ENCODE measurements at places on chromosomes 1 and 21.
A peak's percentile ranks its signal among the peaks of the same experiment; 100 is the strongest.

GRCh38 chr1:210711825-210712612 lies 383.3 kb downstream of the HHAT start:
- DNase-seq: no peak

DNA sequence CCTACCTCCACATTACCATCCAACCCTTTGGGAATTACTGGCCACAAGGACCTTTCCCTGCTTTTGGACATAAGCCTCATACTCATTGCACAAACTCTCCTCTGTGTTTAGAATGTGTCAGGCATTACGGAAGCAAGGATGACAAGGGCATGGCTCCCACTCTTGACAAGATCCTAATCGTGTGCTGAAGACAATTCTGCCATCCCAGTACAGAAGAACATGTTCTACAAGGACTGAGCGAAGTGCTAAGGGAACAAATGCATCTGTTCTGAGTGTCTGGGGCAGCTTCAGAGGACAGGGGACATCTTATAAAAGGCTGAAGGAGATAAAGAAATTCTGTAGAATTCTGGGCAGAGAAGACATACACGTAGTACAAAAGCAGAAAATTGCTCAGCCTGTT lies 378.5 kb upstream of the CAMK1G start:
- no peak for DNase-seq

GRCh38 chr1:179094818-179095217 lies 12.9 kb downstream of the TOR3A start:
- no peak for DNase-seq

GRCh38 chr1:155086128-155086741 lies 7.6 kb downstream of the EFNA3 start:
- DNase-seq: peak; percentile 64

DNA sequence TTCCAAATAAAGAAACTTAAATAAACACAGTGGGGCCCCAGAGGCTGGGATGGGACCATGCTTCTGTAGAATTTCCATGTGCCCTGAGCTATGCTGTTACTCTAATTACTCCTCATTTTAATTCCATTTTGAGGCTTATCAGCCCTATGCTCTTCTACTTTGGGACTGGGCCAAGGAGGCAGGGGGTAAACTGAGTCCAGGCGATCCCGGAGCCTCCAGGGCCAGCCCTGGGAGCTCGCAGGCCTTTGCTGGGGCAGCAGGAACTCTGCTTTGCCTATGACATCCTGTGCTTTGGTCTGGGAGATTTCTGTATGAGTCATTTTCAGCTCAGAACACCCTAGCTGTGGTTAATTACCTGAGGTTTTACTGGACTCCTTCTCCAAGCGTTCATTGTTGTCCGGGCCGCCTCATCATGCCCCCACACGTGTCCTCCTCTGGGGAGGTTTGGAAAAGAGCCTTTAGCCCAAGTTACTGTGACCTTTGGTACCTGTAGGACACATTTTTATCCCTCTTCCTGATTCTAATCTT lies 95.7 kb downstream of the RHOU start:
- no peak for DNase-seq

DNA sequence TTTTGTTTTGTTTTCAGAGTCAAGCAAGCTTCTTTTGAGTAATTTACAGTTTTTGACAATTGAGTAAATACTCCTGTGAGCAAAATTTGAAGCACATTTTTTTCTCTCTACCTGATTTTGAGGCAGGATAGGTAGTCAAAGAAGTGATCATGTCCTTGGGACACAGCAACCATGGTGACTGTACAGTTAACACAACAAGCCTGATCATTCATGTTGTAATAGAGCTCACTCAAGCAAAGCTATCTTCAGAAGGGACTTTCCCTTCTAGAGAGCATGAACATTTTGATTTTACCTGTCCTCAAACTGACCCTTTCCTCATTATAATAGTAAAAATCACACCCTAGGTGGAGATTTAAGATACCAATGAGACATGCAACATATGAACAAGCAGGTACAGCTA lies 126.5 kb upstream of the KCNK1 start:
- no peak for DNase-seq

DNA sequence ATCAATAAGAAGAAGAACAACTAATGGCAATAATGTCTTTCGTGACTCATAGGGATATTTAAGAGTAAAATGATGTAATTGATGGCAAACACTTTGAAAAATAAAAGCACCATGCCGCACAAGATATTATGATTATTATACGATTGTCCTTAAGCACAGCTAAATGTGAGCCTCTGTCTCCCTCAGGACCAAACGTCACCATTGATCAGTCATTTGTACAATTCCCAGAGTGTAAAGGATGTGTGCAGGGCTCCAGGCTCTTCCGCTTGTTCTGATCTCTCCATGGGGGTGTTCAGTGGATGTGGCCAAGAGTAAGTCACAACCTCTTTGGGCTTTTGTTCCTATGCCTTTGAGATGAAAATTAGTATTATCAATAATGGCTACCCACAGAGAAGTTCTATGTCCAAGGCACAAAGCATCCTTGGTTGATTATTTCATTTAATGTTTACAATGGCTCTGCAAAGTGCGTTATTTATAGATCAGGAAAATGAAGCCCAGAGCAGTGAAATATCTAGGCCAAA lies 17.7 kb upstream of the C1orf87 start:
- no peak for DNase-seq

GRCh38 chr1:234078143-234078542 lies 173.7 kb downstream of the SLC35F3 start:
- no peak for DNase-seq

GRCh38 chr1:28926629-28927265 lies 12.4 kb downstream of the EPB41 start:
- peak; percentile 21 for DNase-seq

DNA sequence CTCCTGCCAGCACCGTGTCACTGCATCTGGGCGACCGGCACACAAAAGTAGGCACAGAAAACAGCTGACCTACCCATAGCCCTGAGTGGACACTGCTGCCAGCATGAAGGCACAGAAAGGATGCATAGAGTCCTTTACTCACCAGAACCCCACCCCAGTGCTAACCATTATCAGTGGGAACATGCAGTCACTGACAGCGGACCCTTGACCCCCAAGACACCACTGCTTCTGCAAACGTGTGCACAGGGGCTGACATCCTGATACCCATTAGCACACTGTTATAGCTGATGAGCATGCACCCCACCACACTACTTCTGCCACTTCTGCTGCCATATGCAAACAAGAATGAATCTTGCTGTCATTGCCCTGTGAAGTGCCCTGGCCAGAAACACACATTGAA lies 953.0 kb upstream of the NCAM2 start:
- no peak for DNase-seq

DNA sequence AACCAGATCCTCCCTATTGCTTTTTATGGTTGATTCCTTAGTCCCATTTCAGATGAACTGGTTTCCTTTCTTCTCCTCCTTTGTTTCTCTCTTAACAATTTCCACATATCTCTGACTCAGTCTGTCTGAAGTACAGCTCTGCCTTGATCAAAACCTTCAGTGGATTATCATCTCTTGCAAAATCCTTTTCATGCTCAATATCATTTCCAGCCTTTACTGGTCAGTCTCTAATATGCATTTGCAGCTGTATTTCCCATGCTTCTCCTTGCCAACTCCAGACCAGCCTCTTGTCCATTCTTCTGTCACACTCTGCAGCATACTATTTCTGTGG lies 72.2 kb downstream of the SNX7 start:
- DNase-seq: no peak

GRCh38 chr1:48266576-48266975 lies 44.1 kb downstream of the SLC5A9 start:
- no peak for DNase-seq

GRCh38 chr1:6785728-6786505 lies 663 bp downstream of the CAMTA1 start:
- DNase-seq: peak; percentile 21

DNA sequence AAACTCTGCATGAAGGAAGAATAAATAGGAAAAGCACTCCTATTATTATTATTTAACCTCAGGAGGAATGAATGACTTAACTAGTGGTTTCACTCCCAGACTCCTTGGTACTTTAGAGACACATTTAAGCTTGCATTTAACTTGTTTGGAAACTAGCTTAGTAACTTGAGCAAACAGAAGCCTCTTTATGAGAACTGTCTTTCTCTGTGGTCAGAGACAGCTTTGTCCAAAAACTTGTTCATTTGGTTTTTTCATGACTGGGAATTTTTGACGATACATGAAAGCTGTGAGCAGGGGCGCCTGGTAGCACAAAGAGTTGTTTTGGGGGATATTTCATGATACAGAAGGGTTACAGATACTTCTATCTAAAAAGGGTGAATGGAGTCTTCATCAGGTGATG lies 33.6 kb upstream of the VTCN1 start:
- no peak for DNase-seq

GRCh38 chr1:24351247-24351646 lies 32.1 kb downstream of the GRHL3 start:
- no peak for DNase-seq

DNA sequence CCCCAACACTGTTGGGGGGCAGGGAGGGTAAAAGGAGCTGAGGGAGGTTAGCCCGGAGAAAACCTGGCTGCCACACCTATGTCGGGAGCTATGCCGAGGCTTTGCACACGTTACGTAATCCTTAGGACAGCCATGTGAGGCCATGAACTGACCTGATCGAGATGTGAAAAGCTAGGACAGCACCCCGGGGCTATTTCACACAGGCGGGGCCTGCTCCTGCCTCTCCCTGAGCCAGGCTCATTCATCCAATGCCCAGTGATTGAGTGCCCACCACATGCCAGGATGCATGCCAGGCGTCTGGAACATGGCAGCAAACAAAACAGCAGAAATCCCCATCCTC lies 30.2 kb downstream of the LDLRAP1 start:
- DNase-seq: no peak

GRCh38 chr1:174931214-174931613 lies 68.5 kb upstream of the CACYBP start:
- no peak for DNase-seq

GRCh38 chr1:3275471-3276340 lies 178.8 kb upstream of the ARHGEF16 start:
- DNase-seq: no peak

GRCh38 chr1:44946725-44947062 lies 39.7 kb downstream of the EIF2B3 start:
- DNase-seq: no peak

DNA sequence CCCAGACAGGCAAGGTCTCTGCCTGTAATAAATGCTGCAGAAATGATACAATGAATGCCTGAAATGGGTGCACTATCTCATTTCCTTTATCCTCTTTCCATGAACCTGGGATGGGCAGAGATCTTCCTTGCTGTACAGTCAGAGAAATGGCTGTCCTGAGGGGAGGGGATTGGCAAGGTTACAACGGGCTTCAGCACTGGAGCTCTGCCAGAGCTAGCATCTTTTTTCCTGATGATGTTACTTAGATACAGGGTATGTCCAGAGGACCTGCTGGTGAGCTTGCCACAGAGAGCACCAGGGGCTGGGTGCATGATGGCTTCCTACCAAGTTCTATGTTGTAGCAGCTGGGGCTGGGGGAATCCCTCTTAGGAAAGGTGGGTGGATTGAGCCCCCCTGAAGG lies 115.1 kb downstream of the PLXNA2 start:
- DNase-seq: no peak

DNA sequence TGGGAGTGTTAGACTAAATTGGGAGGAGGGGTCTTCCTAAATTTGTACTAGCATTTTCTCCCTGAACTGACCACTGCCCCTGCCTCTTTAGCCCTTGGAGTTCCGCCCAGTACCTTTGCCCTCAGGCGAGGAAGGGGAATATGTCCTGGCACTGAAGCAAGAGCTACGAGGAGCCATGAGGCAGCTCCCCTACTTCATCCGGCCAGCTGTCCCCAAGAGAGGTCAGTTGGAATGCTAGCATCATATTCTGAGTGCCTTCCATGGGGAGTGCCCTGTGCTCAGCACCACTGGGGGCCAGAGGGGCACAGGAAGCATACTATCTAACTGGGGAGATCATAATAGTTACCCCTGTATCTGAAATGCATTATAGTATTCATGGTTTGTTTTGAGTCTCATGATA lies 10.7 kb downstream of the POLR3GL start:
- DNase-seq: no peak

- DNase-seq: no peak
Measured at GRCh38 chr1:24643363-24644099, 429 bp downstream of the SRRM1 start.

GRCh38 chr1:111483876-111484275 lies 10.1 kb downstream of the C1orf162 start:
- DNase-seq: no peak

DNA sequence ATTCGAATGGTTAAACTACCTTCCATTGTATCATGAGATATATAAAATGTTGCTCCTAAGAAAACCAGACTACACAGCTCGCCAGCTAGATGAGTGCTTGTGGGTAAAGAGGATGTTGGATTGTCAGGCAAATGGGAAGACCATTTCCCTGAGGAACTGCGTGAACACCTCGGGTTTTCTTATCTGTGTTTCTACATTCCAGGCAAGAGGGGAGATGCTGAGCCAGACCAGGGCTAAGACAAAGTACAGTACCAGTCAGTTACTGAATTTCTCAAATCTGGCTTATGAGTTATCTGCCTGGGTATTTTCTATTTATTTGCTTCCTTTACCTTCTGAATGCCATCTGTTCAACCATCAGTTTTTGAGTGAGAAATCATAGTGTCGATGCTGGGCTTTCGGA lies 170.8 kb downstream of the PLA2G4A start:
- DNase-seq: no peak

DNA sequence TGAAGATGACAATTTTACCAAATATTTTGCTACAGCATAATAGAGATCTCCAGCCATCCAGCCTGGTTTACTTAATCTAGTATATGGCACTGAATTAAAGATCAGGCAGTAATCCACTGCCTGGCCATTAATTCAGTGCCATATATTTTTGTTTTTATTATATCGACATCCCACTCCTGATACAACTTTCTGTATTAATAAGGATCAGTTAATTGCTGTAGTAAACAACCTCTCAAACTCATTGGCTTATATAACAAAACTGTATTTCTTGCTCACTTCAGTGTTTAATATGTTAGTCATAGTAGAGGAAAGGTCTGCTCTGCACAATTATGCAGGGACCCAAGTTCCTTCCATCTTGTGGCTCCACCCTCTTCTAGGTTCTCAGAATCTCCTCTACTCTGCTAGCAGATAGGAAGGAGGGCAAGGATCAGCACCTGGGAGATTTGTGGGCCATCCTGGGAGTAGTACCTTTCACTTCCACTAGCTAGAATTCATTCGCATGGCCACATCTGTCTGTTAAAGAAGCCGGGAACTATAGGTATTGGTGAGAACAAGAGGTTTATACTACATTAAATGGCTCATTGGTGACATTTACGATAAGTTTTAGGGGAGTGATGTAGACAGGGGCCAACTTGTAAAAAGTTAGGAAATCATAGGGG lies 3.6 kb upstream of the ZDHHC18 start:
- no peak for DNase-seq

- no peak for DNase-seq
Measured at GRCh38 chr1:6105763-6106162, 60.1 kb downstream of the KCNAB2 start.

- DNase-seq: no peak
Measured at GRCh38 chr1:112906150-112906698, 49.8 kb downstream of the SLC16A1 start.
